Activated T-helper 17 cell treated with anti-CD3 and anti-CD28 coated beads, Interleukin-2, amount 50 U/mL, for 72 hours (primary cell): ENCODE measurements at places on chromosomes 3 and 15.

DNA sequence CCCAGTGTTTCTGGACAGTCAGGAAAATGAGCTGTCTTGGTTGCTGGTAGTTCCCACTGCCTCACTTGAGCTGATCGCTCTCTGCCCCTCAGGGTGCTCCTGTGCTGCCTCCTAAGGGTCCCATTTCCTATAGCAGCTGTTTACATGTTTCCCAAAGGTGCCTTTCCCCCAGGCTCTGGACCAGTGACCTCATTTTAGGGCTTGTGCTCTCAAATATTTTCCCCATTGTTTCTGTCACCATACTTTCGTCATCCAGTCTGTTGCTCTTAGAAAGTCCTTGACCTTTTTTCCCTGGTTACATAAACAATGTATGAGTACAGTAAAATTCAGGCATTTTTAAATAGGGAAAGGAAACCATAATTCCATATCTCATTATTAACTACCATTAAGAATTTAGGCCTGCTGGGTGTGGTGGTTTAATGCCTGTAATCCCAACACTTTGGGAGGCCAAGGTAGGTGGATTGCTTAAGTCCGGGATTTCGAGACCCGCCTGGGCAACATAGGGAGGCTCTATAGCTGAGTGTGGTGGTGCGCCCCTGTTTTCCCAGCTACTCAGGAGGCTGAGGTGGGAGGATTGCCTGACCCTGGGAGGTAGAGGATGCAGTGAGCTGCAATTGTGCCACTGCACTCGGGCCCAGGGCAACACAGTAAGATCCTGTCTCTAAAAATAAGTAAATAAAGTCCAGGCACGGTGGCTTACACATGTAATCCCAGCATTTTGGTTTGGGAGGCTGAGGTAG, 11.7 kb downstream of the RAD54L2 start:
- ATAC-seq: no peak

- ATAC-seq: no peak
These were observed 2.6 kb upstream of the TMCO5A start for GRCh38 chr15:37931868-37932267.

DNA sequence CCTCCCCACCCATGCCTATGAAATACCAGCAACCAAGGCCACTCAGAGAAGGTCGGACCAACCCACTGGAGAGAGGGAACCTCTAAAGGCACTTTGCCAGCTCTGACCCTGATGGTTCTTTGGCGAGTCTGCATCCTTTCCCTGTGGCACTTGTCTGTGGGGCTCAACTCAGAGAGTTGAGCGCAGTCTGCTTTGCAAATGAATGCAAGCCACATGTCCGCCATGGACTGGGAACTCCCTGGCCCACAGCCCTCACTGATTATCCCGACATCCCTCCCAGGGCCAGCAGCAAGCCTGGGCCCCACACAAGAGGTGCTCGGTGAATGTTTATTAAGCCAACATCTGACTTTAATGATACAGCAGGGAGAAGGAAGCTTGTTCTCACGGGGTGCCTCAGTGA, 55.5 kb upstream of the HES1 start:
- ATAC-seq: no peak

DNA sequence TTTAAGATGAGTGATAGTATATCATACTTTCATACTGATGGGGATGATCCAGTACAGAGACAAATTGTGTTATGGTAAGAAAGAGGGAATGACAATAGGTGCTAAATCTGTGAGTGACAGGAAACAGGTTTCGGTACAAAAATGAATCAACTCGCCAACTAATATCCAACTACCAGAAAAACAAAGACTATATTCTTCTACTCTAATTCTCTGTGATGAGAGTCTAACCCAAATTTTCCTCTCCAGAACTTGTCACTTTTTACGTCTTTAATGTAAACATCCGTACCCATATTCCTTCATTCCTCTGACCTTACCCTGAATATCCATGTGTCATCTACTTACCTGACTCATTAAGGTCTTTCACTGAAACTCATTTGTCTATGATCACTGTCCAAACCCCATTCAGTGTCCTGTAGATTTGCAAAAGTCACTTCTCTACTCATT, 39.6 kb downstream of the SCAPER start:
- ATAC-seq: peak; percentile 84

DNA sequence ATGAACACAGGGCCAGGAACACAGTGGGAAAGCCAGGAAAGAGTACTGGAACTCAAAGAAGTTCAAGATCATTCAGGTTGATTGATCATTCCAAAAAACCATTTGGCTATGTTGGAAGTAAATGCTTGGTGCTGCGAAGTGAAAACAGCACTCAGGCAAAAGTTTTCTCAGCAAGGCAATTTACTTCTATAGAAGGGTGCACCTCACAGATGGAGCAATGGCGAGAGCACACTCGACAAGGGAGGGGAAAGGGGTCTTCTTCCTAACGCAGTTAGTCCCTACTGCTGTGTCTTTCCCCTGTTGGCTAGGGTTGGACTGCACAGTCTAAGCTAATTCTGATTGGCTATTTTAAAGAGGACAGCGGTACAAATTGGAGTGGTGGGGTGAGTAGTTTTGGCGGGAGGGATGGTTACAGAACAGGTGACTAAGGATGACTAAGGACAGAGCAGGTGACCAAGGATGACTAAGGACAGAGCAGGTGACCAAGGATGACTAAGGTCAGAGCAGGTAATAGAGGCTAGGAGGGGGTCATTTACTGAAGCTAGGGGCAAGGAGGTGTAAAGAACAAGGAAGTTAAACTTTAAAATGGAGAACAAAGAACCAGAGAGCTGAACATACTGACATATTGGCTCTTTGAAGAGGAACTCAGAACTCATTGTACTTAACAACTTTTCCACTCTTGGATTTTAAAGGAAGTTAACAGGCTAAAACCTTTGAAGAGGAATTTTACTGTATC, 43.3 kb downstream of the HOMER2 start:
- no peak for ATAC-seq

DNA sequence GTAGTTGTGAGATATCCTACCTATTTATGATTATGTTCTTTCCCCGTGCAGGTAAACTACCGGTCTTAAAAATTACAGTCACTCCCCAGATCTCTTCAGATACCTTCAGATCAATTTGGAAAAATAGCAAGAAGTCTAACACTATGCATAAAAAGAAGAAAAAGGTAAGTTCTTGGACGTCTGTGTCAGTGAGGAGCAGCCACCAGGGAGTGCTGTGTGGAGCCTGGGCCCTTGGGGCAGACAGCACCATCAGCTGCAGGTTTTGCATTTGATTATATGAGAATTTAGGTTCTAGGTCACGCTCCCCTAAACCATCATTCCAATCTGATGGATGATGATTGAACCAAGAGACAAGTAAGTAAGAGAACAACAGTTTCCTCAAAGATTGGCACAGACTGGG, 8.9 kb upstream of the RNF7 start:
- ATAC-seq: no peak

DNA sequence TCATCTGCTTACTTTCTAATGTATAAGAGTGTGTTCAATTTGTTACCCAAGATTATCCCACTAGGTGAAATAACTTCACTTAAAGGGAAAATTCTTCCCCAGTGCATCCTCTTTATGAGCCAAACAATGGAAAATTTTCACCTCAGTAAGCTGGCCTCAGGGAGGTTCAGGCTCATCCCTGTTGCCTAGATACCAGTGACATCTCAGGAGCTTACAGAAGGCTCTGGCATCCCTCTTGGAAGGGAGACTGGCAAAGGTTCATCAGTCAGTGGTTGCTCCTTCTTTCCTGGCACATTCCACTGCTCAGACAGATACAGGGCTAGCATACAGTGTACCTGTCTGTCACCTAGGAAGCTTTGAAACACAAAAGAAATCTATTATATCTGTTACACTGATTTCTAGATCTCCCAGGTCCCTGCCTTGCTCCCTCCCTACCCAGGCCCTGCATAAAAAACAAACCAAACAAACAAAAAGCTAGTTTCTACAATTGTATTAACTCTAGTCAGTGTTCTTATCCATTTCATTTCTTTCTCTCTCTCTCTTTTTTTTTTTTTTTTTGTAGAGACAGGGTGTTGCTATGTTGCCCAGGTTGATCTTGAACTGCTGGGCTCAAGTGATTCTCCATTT, 1.7 kb downstream of the IP6K2 start:
- ATAC-seq: no peak

DNA sequence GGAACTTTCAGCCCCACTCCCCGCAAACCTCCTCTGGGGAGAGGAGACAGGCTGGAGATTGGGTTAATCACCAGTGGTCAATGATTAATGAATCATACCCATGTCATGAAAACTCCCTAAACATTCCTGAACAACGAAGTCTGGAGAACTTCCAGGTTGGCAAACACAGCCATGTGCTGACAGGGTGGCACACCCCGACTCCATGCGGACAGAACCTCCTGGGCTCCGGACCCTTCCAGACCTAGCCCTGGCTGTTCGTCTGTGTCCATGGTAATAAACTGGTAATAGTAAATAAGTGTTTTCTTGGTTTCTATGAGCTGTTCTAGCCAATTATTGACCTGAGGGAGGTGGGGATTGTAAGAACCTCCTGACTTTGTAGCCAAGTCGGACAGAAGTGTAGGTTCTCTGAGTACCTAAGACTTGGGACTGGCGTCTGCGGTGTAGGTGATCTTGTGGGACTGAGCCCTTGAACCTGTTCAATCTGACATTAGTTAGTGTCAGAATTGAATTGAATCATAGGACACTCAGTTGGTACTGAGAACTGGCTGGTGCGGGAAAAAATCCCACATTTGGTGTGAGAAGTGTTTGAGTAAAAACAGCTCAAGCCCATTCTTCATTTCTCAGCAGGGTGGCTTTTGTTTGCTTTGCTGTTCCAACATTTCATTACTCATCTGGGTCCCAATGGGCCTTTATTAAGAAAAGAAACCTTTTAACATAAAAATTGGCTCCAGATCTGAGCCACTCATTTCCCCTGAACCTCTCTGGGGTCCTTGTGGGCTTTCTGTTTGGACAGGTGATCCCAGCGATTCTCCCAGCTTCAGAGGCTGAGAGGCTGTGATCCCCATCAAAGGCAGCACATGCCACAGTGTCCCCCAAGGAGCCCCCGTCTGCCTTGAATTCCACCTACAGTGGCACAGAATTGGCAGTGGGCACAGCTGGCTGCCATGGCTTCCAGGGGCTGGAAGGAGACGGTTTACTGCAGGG, 151.0 kb downstream of the TJP1 start:
- ATAC-seq: no peak

- ATAC-seq: no peak
These were observed 27.5 kb downstream of the MASP1 start for GRCh38 chr3:187264021-187264420.

DNA sequence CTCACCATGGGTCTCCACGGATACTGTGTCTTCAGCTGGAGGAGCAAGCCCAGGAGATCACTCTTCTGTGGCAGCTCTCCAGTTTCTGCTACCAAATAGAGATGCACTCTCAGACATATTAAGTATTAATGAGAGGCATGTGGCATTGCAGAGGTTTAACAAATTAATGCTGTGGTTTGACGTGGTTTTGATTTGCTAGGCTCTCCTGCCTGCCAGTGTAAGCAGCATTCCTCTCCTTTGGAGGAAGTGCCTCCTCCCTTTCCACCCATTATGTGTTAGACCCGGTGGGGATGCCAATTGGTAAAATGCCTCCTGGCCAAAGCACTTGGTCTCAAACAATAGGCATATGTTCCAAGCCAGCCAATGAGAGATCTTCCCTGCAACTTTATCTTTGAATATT, 124.8 kb downstream of the MYLK start:
- ATAC-seq: no peak

DNA sequence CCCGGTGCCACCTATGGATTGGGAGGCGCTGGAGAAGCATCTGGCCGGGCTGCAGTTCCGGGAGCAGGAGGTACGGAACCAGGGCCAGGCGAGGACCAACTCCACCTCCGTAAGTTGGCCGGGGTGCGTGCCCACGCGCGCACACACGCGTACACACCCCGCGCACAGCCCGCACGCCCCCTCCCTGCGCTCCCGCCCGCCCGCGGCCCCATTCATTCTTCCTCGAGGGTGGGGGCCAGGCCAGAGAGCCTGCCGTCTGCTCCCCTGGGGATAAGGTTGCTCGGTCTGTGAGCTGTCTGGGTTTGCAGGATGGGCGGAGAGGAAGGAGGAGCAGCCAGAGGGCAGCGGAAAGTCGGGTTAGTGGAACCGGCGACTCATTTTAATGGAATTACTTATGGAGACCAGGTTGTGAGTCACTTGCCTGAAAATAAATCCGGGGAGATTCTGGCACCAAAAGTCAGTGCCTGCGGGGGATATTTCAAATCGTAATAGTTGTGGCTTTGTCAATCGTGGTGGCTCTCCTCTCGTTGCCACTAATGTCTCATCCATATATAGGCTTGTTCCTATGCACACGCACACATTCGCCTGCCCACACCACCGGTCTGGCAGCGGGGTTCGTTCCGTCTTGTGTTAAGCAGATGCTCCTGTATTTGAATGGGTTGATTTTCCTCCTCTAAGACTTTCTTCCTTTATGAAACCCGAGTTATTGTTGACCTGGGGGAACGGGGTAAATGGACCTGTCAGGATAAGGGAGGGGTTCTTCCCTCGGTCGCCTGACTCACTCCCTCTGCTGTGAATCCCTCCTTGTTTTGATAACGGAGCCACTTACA, 223.4 kb upstream of the IL12A start:
- ATAC-seq: peak; percentile 17

DNA sequence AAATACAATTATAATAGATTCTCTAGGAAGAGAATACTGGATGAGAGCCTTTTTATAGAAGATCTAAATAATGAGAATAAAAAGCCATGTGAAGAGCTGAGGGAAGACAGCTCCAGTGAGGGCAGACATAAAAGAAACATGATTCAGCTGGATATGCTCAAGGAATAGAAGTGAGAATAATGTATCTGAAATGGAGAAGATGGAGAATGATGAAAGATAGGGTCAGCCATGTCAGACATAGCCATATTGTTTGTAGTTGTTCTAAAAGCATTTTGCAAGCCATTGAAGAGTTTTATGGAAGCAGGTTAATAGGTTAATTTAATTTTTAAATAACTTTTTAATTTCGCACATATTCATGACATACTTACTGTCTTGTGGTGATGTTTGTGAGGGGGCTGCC, 713.5 kb upstream of the ARPP21 start:
- ATAC-seq: no peak

DNA sequence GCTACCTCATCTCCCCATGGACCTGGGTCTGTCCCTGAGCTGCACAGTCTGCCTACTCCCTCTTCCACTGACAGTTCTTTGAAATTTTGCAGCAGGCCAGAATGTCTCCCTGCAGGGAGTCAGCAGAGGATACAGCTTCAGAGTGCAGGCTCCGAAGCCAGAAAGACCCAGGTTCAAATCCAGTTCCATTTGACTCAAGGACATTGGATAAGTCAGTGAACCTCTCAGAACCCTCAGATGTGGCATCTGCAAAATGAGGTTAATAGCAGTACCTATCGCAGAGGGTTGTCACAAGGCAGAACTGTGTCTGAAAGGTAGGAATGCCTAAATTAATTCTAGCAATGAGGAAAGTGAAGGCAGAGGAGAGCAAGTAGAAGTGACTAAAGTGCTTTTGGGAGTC, 244.4 kb upstream of the TRIM42 start:
- no peak for ATAC-seq

- ATAC-seq: no peak
These were observed 406.6 kb upstream of the DPPA4 start for GRCh38 chr3:109743981-109744380.

- no peak for ATAC-seq
These were observed 301.3 kb downstream of the EDEM1 start for GRCh38 chr3:5488771-5489170.

DNA sequence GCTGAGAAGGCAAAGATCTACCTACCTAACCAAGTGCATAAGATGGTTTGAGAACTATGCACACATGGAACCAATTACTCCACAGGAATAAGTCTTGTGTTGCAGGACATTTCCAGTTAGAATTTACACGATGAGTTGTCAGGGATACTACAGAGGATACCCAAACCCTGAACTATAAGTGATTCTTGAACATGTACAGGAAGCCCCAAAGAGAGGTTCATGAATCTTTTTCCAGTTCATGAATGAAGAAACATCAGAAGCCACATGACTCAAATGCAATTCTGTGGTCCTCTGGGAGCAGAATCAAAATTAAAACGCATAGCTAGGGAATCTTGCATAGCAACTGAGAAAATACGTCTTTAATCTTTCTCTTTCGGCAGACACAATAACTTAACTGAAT, 114.1 kb upstream of the LMCD1 start:
- ATAC-seq: no peak
